ENCODE measurements at places on chromosomes 3 and 15.
A peak's percentile ranks its signal among the peaks of the same experiment; 100 is the strongest.

DNA sequence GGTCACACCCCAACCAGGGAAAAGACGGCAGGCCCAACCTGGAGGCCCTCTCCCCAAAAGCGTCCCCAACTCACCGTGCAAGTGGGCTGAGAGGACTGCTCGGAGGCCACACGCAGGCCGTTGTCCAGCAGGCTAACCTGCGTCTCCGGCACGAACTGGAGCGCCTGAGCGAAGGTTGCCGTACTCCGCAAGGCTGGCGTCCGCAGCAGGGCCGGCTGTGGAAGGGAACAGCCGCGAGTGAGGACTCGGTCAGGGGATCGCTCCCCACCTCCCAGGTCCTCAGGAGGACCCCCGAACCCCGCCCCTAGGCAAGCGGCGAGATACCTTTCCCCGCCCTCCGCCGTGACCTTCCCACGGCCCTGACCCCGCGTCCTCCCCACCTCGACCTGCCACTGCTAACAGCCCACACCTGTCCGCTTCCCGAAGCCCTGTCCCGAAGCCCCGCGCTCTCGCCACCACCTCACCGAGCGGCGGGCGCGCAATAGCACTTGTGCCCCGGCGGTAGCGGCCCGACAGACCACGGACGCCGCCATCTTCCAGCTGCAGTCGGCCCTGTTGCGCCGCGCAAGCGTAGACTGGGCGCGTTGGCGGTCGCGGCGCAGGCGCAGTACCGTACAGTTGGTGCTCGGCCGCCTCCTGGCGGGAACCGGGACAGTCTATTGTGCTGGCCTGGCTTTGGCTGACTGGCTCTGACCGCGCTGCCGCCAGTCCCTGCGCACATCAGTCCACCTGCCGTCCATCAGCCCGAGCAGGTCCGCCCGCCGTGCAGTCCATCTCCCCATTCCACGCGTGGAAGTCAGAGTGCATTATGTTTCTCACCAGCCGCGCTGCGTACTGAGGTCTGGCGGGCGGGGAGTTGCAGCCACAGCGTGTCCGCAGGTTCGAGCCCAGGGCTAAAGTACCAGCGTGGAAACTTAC, at the start of gene UQCRC1:
Gene UQCRC1, minus strand, starts transcription at position 559 of the 918 bp plus-strand sequence. Its CDS starts 26 bp downstream, at position 533.
- DNase-seq, result peak; percentile 95

DNA sequence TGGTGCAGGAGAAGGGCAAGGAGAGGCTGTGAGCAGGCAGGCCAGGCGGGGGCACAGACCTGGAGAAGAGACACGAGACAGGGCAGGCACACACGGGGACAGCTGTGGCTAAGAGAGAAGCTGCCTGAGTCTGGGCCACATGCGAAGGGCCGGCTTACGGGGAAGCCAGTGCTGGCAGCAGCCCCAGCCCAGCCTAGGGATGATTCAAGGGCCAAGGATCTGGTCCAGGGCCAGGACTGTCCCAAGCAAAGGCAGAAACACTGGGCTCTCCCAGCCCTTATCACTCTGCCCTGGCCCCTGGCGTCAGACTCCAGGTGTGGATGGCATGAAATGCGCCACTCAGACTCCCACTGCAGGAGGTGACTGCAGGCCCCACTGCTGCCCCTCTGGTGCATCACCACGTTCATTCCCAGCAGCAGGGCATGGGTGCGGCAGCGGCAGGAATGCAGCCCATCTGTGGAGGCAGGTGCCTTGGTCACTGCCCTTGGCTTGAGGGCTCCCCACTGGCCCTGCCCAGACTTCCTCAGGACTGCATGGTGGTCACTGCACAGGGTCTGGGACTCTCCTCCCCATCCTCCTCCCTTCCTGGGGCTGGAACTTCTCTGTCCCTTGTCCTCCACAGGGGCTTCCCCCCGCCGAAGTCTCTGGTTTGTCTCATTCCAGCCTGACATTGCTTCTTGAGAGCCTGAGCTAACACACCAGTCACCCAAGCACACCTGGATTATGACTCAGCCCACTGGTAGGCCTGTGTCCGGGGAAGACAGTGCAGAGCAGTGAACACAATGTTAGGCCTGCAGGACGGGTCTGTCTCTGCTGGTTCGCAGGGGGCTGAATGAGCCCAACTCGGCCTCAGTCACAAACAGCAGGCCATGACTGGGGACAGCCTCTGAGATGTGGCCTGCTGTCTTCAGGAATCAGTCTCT, 69.3 kb downstream of the TBC1D2B start:
- DNase-seq, result no peak

DNA sequence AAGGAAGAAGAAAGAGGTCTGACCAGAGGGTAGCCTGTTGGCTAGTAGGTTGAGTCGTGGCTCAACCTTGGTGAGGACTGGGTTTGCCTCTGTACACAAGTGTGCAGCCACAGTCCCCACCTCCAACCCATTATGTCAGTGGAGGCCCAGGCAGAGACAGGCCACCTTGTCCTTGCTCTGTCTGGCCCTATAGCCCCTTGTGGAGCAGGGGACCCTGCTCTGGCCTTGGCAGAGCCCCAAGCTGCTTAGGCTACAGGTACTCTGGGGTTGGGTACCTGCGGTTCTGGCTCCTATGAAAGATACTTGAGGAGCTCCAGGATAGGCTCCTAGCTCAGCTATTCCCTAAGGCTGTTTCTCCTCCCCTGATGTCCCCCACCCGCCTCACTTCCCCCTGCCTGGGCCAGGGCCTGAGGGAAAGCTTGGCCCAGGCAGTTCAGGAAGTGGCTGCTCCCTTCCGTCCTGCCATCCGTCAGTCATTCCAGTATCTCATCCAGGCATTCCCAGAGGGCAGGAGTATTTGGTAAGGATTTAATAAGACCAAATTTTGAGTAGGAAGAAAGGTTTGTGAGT, 44.0 kb downstream of the FGD5 start:
- no peak for DNase-seq

DNA sequence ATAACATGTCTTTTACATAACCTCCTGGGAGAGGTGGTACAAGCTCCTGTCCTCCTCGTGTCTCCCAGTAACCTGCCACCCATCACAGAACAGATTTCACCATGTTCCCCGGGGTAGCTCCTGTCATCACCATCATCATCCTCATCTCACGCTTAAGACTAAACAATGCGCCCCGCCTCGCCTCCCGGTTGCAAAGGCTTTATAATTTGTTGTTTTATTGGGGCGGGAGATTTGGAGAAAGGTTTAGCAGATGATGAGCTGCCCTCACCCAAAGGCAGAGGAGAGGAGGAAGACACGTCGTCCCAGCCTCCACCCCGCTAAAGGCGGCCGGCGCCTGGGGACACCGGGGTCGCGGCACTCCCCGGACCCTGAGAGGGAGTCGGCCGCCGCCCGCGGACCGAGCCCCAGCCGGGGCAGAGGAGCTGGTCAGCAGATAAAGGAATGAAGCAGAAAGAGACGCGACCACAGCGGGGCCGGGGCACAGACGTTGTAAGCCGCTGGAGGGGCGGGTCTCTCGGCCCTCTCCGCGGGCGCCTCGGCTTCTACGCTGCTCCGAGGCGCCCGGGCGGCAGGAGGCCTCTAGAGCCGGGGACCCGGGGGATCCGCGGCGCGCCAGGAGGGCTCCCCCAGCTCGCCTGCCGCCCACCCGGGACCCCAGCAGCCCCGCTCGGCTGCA, 589 bp downstream of the HERC1 start:
- peak; percentile 66 for DNase-seq

DNA sequence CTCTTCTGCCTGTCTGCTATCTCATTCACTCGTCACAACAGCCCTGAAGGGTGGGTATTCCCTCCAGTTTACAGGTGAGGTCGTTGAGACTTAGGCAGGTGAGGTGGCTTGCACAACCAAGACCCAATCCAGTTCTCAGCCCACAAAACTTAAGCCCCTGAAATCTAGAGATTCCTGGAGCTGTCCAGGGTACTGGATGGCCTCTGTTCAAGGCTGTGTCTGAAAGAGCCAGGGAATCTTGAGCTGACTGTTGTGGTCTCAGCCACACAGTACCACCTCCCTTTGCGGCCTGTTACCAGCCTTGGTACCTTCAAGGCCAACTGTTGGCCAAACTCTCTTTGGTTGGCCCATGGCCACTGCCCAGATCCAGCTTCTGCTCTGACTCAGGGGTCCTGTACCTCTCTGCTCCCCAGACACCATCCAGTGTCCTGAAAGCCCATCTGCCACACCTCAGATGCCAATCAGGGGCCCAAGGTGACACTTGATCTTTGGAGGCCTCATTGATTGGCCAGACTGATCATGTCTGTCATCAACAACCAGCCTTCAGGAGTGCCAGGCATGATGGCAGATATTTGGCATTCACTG, 10.9 kb upstream of the FAM107A start:
- DNase-seq, result no peak

DNA sequence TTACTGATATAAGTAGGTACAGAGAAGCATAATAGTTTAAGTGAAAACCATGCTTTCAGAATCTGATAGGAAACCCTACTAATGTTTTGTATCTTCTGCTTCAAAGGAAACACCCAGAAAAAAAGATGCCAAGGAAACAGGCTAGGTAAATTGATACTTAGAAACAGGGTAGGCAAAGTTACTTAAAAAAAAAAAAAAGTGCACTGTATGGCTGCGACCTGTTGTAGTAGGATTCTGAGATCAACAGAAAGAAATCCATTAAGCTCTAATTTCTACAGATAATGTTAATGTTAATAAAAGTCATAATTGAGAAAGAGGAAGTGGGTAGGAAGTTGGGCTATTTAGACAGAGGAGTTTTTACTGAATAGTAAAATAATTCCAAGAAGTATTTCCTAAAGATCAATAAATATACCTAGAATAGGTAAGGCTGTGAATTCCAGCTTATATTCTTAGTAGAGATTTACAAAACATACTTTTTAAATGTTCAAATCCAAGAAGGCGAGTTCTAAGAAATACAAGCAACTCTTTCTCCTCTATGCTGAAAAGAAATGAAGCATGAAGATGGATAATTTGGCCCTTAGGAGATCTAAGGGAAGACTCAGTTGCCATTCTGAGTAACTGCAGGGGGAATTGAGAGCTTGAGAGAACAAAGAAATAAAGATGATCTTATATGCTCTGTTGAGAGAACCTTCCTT, 24.1 kb upstream of the STT3B start:
- no peak for DNase-seq

DNA sequence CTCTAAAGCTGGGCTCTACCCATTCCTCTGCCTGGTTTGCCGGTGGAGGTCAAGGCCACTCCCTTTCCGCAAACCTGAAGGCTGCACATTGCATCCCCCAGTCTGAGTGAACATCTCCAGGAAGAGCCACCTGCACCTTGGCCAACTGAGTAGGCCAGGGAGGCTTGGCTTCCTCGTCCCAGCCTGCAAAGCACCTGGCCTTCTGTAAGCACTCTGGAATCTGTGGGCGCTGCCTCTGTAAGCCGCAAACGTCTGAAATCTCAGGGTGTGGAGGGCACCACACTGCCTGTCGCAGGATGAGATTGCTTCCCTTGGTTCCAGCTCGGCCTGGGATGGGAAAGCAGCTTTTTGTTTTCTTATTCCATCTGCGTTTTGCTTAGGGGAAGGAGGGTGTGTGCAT, 81.3 kb downstream of the SEC22A start:
- DNase-seq, result no peak

GRCh38 chr3:132062535-132062934, 27.7 kb upstream of the CPNE4 start:
- no peak for DNase-seq

- DNase-seq, result no peak
These were observed 61.3 kb upstream of the PIAS1 start for GRCh38 chr15:67992834-67993233.

DNA sequence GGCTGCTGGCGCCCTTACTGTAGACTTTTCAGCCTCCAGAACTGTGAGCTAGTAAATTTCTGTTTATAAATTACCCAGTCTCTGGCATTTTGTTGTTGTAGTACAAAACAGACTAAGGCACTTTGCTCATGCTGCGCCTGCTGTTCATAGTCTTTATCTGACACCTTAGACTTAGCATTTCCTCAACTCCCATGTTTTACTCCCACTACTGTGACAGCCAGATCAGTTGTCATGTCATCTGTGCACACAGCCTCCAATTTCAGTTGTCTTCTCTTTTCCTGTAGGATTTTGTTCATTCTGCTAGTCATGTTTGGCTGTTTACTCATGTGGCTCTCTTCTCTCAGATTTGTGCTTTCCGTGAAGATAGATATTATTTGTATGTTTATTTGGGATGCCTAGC, 62.0 kb downstream of the TCF12 start:
- DNase-seq, result no peak

GRCh38 chr3:172839679-172840078, 89.2 kb downstream of the ECT2 start:
- no peak for DNase-seq

- DNase-seq, result no peak
These were observed 73.5 kb downstream of the CLASP2 start for GRCh38 chr3:33644582-33644981.

GRCh38 chr15:63332367-63333124, 49.1 kb downstream of the CA12 start:
- DNase-seq, result no peak

- DNase-seq, result no peak
These were observed 942.1 kb downstream of the AGBL1 start for GRCh38 chr15:87021751-87022150.

GRCh38 chr3:77256584-77257503, 216.9 kb downstream of the ROBO2 start:
- DNase-seq, result no peak

DNA sequence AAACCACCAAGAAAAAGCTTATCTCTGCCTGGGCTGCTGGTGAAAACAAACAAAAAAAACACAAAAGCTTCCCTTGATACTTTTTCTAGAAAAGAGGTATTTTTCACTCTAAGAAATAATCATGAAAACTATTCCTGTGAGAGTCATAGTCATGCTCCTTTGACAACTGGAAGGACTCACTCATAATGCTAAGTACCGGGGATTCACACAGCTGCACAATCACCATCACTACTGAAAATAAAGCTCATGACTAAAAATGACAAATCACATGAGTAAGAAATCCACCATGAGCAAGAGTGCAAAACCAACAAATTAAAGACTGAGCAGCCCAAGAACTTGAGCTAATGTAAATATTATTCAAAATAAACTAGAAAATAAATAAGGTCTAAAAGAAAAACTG, 10.6 kb upstream of the POU1F1 start:
- no peak for DNase-seq

DNA sequence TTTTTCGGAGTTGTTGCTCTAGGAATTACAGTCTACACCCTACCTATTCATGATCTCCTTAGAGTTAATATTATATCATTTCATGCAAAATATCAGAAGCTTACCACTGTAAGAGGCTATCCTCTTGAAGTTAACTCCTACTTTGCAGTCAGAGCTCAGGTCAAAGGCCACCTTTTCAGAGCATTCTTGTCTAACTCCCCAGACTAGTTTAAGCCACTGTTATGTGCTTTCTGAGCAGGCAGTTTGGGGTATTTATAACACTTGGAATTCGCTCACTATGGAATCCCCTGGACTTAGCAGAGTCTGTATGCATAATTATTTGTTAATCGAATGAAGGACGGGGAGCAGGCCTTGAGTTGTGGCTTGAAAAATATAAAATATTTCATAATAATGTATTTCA, 21.7 kb downstream of the MED12L start:
- no peak for DNase-seq

DNA sequence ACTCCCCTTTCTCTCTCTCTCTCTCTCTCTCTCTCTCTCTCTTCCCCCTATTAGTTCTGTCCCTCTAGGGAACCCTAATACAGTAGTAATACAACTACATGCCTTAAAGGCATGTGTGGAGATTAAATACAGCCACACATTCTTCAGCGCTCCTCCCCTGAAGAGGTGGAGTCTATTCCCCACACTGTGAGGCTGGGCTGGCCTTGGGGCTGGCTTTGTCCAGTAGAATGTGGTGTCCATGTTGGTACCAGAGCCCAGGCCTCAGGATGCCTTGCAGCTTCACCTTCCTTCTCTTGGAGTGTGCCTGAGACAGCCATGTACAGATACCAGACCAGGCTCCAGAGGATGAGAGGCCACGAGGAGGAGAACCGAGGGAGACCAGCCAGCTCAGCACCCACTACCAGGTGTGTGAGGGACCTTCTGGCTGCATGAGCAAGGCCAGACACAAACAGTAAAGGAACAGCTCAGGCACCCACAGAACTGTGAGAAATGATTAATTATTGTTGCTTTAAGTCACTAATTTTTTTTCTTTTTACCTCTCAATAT, 10.7 kb downstream of the SLC6A20 start:
- DNase-seq, result no peak
